ENCODE measurements at places on chromosomes 13 and 19. TPM values are rescaled to one million over a fixed set of nuclear protein-coding genes. Genes with fewer than 3 reads are reported as not detected.

Gene SMIM44
- not detected for total RNA-seq

Gene COX7A1
- total RNA-seq = 75.5 TPM

Gene ALG5
- 34.8 TPM for total RNA-seq

Gene FSD1
- total RNA-seq = not detected

Gene CALR3
- not detected for total RNA-seq
